ENCODE measurements at places on chromosomes 11 and 22.

- DNase-seq: no peak
Observed at GRCh38 chr11:18700872-18701271, 2.3 kb downstream of the TMEM86A start.

DNA sequence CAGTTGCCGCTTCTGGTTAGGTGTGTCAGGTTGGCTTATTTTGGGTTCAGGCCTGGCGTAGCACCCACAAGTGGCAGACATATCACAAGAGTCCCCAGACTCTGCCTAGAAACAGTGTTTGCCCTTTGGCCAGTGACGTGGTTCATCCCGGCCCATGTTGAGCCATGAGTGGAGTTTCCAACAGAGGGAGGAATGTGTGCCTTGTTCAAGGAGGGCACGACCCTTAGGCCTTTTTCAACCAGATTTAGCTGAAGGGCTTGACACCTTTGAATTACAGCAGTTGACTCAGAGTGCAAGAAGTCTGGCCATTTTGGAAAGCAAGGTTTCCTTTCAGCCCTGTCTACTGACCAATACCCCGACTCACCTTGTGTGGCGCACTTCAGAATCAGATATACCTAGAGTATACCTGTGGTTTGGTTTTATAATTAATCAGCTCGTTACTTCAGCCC is 15.1 kb upstream of the AIFM3 start:
- DNase-seq: no peak

- no peak for DNase-seq
Observed at GRCh38 chr11:47705721-47706120, 9.4 kb downstream of the AGBL2 start.

- DNase-seq: peak; percentile 84
Observed at GRCh38 chr11:120710354-120711131, 199.0 kb downstream of the GRIK4 start.

DNA sequence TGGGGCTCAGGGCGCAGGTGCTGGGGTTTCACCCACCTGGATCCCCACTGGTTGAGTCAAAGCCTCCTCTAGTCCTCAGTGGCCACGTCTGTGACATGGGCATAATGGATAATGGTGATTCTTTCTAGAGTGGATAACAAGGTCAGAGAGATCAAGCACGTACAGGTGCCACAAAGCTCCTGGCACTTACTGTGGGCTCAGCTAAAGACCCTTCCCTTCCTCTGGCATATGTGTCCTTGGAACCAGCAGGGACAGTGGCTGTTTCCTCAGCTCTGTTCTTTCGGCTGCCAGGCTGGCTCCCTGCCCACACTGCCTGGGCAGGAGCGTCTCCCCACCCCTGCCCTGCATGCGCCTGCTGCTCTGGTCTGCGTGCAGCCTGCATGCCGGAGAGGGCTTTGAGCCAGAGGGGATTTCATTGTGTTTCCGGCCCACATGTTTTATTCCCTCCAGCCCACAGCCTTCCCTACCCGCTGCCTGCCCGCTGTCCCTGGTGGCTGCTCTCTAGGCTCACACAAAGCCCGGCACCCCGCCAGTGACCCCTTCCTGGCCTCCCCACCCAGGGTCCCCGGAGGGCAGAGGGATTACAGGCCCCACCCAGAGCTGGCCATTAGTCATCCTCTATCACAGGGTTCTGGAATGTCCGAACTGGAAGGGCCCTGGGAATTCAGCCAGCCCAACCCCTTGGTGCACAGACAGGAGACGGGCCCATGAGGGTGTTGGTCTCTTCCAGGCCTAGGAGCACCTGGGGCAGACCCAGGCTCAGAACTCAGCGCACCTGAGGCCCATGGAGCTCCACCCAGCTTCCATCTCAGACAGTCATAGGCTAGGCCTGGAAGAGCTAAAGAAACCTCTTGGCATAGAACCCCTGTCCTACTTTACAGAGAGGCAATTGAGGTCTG is 55.3 kb upstream of the GCAT start:
- DNase-seq: peak; percentile 92

DNA sequence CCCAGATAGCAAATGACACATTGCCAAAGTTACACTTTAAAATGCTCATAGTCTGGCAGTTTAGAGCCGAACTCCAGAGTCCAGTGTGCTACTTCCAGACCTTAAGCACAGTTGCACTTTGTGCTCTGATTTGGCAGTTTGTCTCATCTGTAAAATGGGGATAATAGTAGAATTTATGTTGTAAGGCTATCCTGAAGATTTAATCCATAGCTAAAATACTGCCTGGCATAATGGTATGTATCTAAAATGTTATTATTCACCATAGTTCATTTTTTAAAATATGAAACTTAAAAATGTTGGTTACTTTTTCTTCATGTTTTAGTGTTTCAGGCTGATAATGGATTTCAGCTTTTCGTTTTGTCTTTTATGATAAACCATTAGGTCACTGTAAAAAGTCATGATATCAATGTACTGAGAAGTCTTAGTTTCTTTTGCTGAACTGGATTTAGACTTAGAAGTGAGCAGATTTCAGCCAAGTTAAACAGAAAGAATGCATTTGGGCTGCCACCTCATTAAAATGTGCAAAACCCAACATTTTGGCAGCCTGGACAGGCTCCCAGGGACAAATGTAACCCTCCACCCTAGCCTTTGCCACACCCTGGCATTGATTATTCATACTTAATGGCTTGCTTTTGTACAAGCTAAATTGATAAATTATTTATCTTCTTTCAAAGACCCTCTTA is 933 bp downstream of the OLFML1 start:
- no peak for DNase-seq

GRCh38 chr22:37186997-37187522 is 987 bp downstream of the C1QTNF6 start:
- DNase-seq: no peak

GRCh38 chr22:31491218-31491962 is 1.7 kb upstream of the EIF4ENIF1 start:
- DNase-seq: no peak

- DNase-seq: peak; percentile 77
Observed at GRCh38 chr11:110069158-110069737, 23.9 kb upstream of the ZC3H12C start.

Measured in HFFc6 (cell line).